ENCODE measurements at places on chromosomes 1 and 21. TPM values are rescaled to one million over a fixed set of nuclear protein-coding genes. Genes with fewer than 3 reads are reported as not detected.

Gene SPRR2G
- polyA plus RNA-seq = not detected

Gene GOLT1A
- polyA plus RNA-seq = not detected

DNA sequence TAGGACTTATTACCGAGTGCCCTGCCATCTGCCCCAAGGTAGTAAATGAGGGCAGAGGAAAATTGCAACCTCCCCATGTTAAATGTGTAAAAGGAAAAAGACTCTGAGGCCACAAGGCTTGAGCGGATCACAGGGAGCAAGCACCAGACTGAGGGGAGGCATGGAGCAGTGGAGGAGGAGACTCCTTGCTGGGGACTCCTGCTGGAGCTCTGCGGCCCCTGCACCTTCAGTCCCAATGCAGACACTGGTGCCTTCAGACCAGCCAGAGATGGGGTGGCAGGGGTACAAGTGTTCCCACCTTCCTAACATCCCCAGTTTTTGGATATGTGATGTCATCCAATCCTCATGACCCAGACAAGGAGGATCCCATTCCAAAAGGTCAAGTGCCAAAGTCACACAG lies 128.4 kb upstream of the NGF start:
- no peak overlapping the region for H3K4me3 ChIP-seq
- H3K27ac ChIP-seq = no peak overlapping the region
- no peaks in the 10 kb centered on the region for H3K27me3 ChIP-seq
- no peaks in the 10 kb centered on the region for H3K36me3 ChIP-seq
- no peak for DNase-seq
- 0 out of 2 replicates have a peak, but pooled peaks cover 2% of the 10 kb centered on the region for H3K4me1 ChIP-seq

GRCh38 chr1:93629101-93630059 lies 52.3 kb downstream of the BCAR3 start:
- no peak overlapping the region for H3K4me3 ChIP-seq
- H3K27me3 ChIP-seq = no peaks in the 10 kb centered on the region
- DNase-seq = peak; percentile 85

DNA sequence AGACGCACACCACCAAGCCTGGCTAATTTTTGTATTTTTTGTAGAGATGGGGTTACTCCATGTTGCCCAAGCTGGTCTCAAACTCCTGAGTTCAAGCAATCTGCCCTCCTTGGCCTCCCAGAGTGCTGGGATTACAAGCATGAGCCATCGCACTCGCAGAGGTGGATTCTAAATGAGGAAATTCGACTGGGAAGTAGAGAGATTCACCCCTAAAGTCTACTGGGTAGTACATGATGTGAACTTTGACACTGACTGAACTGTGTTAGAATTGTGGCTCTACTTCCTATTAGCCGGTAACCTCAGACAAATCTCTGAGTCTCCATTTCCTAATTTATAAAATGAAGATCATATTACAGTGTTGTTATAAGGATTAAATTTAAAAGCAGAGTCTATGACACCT lies 276.0 kb upstream of the NR5A2 start:
- no peaks in the 10 kb centered on the region for H3K4me1 ChIP-seq
- H3K4me3 ChIP-seq = no peak overlapping the region
- H3K27ac ChIP-seq = no peak overlapping the region
- 0 out of 2 replicates have a peak, but pooled peaks cover 2% of the 10 kb centered on the region for H3K27me3 ChIP-seq

DNA sequence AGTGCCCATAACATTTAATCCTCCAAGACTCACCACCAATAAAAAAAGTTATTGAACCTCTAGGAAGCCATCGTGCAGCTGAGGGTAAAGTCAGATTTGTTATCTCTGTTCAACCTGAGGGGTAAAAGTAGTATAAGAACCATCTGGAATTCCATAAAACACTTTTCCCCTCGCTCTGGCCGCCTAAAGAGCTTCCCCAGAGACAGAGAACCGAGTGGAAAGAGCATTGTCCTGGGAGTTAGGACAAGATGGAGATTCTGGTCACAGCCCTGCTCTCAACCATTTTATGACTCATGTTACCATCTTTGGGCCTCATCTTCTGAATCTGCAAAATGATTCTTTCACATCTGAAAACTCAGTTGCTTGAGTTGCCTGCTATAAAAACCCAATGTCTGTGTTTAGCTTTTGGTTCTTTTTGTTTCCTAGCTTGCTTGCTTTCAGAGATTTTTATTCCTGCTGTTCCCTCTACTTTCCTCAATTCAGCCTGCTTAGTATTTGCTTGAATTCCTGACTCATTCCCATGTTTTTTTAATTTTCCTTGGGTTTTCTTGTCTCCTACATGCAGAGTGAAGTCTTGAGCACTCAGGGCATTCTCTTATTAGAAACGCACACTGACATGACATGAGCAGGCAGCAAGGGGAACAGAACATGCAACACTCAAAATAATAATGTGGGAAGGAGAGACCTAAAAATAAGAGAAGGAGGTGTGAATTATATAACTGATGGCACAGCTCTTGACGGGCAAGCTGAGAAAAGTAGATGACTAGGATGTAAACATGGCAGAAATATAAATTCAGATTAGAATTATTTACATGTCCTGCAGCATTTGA lies 1.7 kb downstream of the EPHX4 start:
- no peaks in the 10 kb centered on the region for H3K36me3 ChIP-seq
- H3K27ac ChIP-seq = peak overlapping the region; percentile 20
- no peaks in the 10 kb centered on the region for H3K27me3 ChIP-seq
